ENCODE measurements at places on chromosomes 5 and 9.

- DNase-seq, result no peak
Observed at GRCh38 chr5:38339446-38339845, 81.1 kb downstream of the EGFLAM start.

- DNase-seq, result no peak
Observed at GRCh38 chr5:50704730-50705129, 38.3 kb downstream of the PARP8 start.

DNA sequence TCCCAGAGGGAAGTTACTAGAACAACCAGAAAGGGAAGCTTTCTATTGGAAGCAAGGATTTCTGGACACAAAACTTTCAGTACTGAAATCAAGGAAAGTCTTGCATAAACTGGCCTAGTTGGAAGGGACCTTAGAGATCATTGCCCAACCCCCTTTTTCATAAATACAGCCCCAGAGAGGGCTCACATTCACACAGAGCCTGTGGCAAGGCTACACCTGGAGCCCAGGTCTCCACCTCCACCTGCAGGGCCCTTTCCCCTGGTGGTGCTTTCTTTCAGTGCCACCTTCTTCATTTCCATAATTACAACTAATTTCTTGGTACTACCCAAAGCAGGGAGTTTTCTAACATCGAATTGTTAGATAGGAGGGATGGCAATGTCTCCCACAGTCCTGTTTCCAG, 85.7 kb downstream of the ADRB2 start:
- DNase-seq, result no peak

GRCh38 chr9:128118971-128119665, 8.4 kb downstream of the PTGES2 start:
- DNase-seq, result no peak

- DNase-seq, result no peak
Observed at GRCh38 chr9:117733465-117733864, 29.3 kb downstream of the TLR4 start.

Data from urothelium cell line (cell line).